ENCODE measurements at places on chromosomes 5 and 9. TPM values are rescaled to one million over a fixed set of nuclear protein-coding genes. Genes with fewer than 3 reads are reported as not detected.

- no peaks in the 10 kb centered on the region for H3K36me3 ChIP-seq
- no peaks in the 10 kb centered on the region for H3K27me3 ChIP-seq
- H3K27ac ChIP-seq: no peak overlapping the region
- no peaks in the 10 kb centered on the region for H3K4me1 ChIP-seq
- no peak for DNase-seq
These were observed 118.8 kb downstream of the GAPVD1 start for GRCh38 chr9:125380406-125380805.

DNA sequence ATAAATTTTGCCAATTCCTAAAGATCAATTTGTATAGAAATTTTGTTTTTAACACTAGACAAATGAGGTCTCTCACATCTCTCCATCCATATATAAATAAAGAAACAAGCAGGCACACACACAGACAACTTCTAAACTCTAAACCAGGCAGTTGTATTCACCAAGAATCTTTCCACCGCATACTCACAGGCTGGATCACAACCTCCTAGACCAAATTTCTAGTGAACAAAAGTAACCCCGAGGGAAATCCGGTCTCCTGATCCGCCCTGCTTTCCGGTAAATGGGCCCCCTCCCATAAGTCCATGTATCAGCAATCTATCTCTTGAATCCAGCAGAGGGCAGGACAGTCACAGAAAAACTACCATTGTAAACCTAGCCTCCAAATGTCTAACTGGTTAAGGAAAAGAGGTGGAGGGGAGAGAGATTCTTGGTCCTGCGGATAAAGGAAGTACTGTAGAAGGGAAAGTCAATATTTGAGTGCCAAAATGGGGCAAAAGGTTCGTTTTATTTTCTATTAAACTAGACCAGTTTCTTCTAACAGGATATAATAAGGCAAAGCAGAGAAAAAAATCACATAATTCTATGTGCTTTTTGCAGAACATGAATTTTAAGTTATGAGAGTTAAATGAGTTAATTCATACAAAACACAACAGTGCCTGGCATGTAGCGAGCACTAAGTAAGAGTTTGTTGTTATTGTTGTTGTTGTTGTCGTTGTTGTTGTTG lies 4.8 kb upstream of the SMU1 start:
- no peaks in the 10 kb centered on the region for H3K36me3 ChIP-seq
- no peaks in the 10 kb centered on the region for H3K27me3 ChIP-seq
- H3K4me1 ChIP-seq: peaks cover 4% of the 10 kb centered on the region
- no peak for DNase-seq
- peak overlapping the region; percentile 23 for H3K4me3 ChIP-seq

GRCh38 chr9:15438891-15439290 lies 16.2 kb downstream of the SNAPC3 start:
- peaks cover 21% of the 10 kb centered on the region for H3K36me3 ChIP-seq
- no peak for DNase-seq
- H3K27me3 ChIP-seq: no peaks in the 10 kb centered on the region

DNA sequence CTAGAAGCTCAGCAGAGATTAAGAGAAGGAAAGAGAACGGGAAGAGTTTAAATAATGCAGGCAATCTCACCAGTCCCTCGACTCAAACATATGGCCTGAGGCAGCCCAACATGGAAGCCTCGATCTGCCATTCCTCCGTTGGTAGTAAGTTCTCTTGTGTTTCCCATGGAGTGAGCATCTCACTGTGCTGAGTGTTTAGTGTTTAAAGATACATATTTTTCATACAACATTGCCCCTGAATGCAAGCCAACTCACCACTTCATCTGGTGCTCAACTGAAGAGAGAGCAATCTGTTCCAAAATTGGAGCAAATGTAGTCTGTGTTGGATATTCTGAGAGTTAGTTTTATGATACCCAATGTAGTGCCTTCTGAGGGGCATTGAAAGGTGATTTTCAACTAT lies 171.5 kb upstream of the ATP10B start:
- no peaks in the 10 kb centered on the region for H3K27me3 ChIP-seq
- no peak overlapping the region for H3K27ac ChIP-seq
- no peak for DNase-seq
- no peak overlapping the region for H3K4me3 ChIP-seq
- H3K4me1 ChIP-seq: no peaks in the 10 kb centered on the region

Gene CDC25C
- total RNA-seq: not detected
